SHP77 (cell line): ENCODE measurements at places on chromosomes 1 and 21.

- DNase-seq, result no peak
Measured at GRCh38 chr1:153944005-153944826, 2.3 kb downstream of the DENND4B start.

- no peak for DNase-seq
Measured at GRCh38 chr1:222897527-222898190, 82.8 kb downstream of the DISP1 start.

GRCh38 chr1:2148691-2149090 is 45.9 kb downstream of the FAAP20 start:
- DNase-seq, result no peak

GRCh38 chr1:30572192-30572591 is 151.2 kb downstream of the MATN1 start:
- DNase-seq, result no peak

- DNase-seq, result no peak
Measured at GRCh38 chr1:48943393-48943792, 166.7 kb upstream of the BEND5 start.

- DNase-seq, result no peak
Measured at GRCh38 chr21:36079010-36079649, 9.3 kb downstream of the CBR1 start.

GRCh38 chr1:16133007-16133961 is 22.6 kb downstream of the EPHA2 start:
- no peak for DNase-seq

- no peak for DNase-seq
Measured at GRCh38 chr1:215543191-215543606, 23.9 kb upstream of the KCTD3 start.

DNA sequence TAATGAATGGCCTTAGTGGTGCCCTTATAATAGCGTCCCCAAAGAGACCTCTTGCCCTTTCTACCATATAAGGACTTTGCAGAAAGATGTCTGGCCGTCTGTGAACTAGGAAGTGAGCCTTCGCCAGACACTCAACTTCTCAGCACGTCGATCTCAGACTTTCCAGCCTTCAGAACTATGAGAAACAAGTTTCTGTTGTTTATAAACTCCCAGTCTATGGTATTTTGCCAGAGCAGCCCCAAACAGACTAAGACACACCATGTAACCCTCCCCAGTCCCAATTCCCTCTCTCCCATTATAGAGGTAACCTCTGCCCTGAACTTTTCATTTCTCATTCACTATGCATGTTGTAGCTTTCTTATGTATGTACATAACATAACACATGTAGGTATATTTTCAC is 55.7 kb downstream of the NID1 start:
- DNase-seq, result no peak

- no peak for DNase-seq
Measured at GRCh38 chr1:161061419-161061818, 8.3 kb downstream of the ARHGAP30 start.

GRCh38 chr1:55575571-55576279 is 360.6 kb upstream of the USP24 start:
- no peak for DNase-seq

DNA sequence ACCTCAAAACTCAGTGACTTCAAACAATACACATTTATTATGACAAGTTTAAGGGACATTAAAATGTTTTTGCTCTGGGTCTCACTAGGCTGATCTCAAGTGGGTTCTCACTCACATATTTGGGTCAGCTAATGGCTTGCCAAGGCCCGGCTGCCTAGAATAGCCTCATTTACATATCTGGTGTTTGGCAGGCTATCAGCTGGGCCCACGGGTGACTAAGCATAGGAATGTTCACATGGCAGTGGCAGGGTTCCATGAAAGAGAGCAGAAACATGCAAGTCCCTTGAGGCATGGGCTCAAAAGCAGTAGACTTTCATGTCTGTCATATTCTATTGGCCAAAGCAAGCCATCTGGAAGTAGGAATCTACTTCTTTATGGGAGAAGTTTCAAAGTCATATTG is 492.6 kb downstream of the KCNT2 start:
- no peak for DNase-seq

DNA sequence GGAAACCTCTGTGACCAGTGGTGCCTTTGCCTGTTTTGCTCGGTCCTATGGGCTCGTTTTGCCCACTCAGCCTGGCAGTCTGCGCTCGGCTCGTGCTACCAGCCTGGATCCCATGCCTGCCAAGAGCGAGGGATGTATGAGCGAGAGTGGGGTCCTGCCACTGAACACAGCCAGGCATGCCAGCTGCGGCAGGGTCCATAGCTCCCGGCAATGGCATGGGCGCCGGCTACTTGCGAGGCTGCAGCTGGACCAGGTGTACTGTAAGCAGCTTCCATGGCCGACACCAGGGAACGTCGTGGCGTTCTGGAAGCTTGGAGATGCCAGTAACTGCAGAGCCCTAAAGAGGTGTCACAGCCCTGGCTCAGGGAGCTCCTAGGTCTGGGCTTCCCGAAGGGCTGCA is 22.4 kb upstream of the TGFB2 start:
- DNase-seq, result no peak

DNA sequence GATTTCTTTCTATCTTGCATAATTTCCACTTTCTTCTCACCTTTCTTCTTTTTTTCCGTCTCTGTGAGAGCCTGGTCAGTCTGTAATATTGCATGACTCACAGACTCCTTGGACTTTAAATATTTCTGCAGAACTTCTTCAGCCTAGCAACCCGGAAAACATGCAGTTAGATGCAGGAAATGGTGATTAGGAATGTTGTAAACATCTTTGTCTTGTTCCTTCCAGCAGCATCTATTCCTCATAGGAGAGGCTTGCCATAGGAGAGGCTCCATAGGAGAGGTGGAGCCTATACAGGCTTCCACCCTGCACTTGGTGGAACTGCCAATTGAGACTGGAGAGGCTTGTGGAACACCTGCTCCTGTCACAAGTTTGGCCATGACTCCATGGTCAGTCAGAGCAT is 10.0 kb downstream of the GBP5 start:
- DNase-seq, result no peak

DNA sequence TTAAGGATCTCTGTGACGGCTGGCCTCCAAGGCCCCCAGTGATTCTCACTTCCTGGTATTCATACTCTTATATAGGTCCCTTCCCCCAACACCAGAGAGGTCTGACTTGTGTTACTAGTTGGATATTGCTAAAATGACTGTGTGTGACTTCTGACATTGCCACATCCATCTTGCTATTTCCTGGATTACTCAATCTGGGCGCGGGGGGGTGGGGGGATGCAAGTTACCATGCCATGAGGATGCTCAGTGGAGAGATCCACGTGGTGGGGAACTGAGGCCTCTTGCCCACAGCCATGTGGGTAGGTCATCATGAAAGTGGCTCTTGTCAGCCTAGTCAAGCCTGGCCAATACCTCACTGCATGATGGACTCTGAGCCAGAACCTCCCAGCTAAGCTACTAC is 117.0 kb downstream of the UBE2U start:
- no peak for DNase-seq

DNA sequence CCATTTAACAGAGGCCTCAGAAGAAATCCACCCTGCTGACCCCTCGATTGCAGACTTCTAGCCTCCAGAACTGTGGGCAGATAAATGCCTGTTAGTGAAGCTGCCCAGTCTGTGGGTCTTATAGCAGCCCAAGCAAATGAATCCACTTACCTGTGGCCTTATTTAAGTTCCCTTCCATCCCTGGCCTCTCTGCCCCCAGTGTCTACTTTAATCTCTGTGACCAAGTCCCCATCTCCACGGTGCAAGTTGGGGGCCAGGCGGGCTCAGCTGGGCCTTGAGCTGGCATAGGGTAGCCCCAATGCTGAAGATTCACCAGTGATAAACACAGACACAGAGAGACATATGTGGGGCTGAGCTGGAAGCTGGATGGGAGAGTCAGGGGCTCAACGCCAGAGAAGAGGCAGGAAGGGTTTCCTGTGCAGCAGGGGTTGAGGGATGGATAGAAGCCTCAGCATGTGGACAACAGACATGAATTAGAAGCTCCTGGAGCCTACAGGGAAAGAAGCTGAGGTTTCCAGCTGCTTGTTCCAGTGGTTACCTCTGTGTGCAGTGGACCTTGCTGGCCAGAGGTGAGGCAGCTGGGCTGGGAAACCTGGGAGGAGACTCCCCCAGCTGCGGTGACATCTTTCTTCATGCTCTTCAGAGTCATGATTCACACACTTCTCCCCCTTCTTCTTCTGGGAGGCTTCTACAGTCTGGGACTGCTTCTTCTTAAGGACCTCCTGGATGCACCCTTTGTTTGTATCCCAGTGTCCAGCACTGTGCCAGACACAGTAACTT is 13.4 kb upstream of the B3GALT5 start:
- DNase-seq, result no peak

DNA sequence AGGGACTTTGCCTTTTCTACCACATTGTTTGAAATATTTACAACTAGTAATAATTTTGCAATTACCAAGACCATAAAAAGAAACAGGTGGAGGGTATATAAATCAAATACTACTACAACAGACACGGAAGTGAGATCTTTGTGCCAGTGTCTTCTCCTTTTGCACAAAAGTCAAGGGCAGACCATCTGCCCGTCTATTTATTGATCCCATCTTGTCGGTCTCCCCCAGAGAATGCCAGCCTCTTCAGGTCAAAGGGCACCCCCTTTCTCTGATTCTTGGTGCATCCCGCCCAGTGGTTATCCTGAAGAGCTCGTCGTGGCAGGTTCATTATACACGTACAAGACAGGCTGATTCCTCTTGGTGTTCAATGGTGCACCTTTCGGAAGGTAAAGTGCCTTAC is 4.8 kb upstream of the PDE9A start:
- no peak for DNase-seq

DNA sequence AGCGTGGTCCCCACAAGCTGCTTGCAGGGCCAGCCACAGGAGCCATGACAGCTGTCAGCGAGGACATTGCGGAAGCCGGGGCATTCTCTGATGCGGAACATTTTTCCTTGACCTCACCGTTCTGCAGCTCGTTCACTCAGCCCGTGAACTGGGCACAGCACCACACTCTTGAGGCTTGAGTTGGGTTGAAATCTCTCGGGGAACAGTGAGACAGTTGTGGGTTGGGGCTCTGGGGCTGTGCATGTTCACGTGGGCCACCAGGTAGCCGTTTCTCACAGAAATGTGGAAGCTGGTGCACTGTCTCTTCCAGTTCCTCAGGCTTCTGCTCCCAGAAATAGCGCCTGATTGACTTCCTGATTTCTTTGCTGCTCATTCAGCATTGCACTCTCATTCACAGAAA is 69.8 kb downstream of the SPSB1 start:
- DNase-seq, result no peak

- DNase-seq, result no peak
Measured at GRCh38 chr1:224203243-224204016, 20.4 kb downstream of the DEGS1 start.

- no peak for DNase-seq
Measured at GRCh38 chr1:40478276-40478675, 1.2 kb downstream of the ZFP69 start.

- no peak for DNase-seq
Measured at GRCh38 chr1:172557270-172557669, 24.3 kb downstream of the SUCO start.

GRCh38 chr1:232578651-232579195 is 51.2 kb downstream of the SIPA1L2 start:
- no peak for DNase-seq

DNA sequence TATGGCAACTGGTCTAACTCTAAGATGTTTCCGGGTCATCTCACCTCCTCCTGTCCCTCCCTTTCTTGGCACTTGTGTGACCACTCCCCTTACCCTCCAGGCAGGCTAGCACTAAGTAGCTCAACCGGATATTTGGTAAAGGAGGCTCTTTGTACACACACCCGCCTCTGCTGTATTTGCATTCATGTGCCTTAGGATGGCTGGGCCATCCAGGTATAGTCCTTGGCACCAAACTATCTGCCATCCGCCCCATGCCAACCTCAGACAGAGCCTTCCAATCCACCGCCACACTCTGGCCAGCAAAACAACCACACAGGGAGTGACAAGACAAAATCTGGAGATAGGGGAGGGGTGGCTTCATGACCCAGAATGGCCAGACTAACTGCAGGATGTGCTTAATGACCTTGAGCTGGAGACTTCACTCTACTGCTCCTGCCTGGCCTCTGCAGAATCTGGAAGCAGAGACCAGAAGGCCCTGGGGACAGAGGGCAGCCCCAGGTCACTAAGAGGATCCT is 59.5 kb downstream of the CDK18 start:
- no peak for DNase-seq

DNA sequence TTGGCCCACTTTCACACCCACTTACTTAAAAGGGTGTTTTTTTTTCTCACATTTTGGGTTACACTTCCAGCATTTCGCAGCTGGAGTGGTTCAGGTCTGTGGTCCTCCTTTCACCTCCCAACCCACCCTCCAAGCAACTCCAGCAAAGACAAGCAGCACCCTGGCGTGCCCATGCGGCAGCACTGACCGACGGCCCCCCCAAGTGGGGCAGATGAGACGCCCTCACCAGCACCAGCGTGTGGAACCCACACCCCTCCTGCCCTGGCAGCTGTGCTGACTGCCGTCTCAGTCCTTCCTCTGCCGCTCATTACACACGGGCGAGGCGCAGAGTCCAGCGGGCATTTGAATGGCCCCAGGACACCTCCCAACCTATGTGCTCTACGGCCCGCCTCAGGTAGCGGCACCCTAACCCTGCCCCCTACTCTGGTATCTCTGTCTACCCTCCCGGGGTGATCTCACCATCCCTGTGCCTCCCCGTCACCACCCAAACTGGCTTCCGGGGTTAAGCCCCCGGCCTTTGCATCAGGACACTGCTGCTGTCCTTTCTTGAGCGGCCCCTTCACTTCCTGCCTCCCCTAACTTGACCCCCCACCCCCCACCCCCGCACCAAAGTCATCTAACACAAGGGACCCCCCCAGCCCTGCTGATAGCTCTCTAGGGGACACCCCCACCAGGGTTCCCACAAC is 10.9 kb downstream of the LSS start:
- no peak for DNase-seq

DNA sequence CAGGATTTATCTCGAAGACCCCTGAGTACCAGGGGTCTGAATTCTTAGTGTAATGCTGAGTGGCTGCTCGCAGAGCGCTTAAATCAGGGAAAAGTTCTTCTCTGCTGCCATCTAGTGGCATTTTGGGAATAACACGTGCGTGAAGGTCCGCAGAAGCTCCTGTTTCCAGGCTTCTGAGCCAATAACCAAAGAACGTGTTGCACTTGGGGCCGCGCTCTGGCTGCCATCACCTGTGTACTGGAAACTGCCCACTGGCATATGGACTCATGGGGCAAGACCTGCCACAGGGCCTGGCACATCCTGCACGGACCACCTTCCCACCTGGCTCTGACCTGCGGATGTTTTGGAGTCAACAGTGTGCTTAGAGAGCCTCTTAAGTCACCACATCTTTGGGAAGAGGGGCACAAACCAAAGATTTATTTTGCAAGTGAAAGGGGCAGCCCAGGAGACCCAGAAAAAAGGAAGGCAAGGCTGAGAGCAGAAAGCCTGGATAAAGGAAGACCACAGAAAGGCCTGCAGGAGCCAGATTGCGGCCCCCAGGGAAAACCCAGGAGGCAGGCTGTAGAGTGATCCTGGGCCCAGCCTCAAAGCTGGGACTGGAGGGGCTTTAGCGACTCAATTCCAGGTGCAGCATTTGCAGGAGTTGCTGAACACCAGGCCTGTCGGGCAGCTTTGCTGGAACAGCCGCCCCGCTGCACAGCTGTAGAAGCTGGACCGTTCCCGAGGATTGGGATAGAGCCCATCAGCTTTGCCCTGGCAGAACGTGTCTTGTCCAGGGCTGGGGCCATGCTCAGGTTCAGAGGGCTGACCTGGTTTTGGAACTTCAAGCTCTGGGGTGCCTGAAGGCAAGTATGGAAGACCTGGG is 13.0 kb downstream of the CHIT1 start:
- DNase-seq, result peak; percentile 40
